ENCODE measurements at places on chromosomes 12 and 14.

GRCh38 chr12:121112496-121112895 is 20.2 kb upstream of the P2RX7 start:
- no peak for DNase-seq

DNA sequence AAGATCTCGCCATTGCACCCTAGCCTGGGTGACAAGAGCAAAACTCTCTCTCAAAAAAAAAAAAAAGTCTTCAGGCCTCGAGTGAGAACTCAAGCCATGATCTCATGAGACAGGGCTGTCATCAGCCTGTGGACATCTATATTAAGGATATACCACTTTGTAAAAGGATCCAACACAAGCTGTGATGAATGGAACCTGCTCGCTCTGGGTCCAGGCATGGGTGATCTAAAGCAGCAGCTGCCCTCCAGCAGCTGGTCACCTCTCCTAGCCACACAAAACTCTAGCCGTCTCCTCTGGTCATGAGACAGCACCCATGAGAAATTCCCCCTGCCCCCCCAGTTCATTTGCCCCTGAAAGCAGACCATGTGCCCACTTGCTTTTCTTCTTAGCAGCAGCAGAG is 19.1 kb upstream of the DGLUCY start:
- DNase-seq, result no peak

GRCh38 chr14:70050136-70050535 is 138.6 kb downstream of the SLC8A3 start:
- no peak for DNase-seq

- no peak for DNase-seq
These were observed 37.9 kb downstream of the TSPAN9 start for GRCh38 chr12:3115078-3115477.

GRCh38 chr14:79658221-79658620 is 553.1 kb downstream of the DIO2 start:
- no peak for DNase-seq

GRCh38 chr12:53856132-53856531 is 82.5 kb upstream of the HOXC13 start:
- no peak for DNase-seq
